ENCODE measurements at places on chromosomes 4 and X. TPM values are rescaled to one million over a fixed set of nuclear protein-coding genes. Genes with fewer than 3 reads are reported as not detected.

Gene MUC7
- total RNA-seq = not detected

GRCh38 chr4:64767547-64767946, 358.3 kb upstream of the TECRL start:
- no peak overlapping the region for H3K27ac ChIP-seq
- H3K27me3 ChIP-seq = no peaks in the 10 kb centered on the region
- no peaks in the 10 kb centered on the region for H3K36me3 ChIP-seq
- no peak for DNase-seq

- no peak overlapping the region for H3K27ac ChIP-seq
- no peaks in the 10 kb centered on the region for H3K27me3 ChIP-seq
- no peaks in the 10 kb centered on the region for H3K36me3 ChIP-seq
Measured at GRCh38 chr4:169315530-169316343, 45.0 kb upstream of the SH3RF1 start.

GRCh38 chr4:76634220-76634619, 199.2 kb downstream of the SHROOM3 start:
- H3K4me3 ChIP-seq = no peak overlapping the region
- H3K36me3 ChIP-seq = no peaks in the 10 kb centered on the region
- H3K27me3 ChIP-seq = peaks cover 3% of the 10 kb centered on the region
- H3K27ac ChIP-seq = no peak overlapping the region
- no peaks in the 10 kb centered on the region for H3K4me1 ChIP-seq

Gene HTN1
- total RNA-seq = not detected

DNA sequence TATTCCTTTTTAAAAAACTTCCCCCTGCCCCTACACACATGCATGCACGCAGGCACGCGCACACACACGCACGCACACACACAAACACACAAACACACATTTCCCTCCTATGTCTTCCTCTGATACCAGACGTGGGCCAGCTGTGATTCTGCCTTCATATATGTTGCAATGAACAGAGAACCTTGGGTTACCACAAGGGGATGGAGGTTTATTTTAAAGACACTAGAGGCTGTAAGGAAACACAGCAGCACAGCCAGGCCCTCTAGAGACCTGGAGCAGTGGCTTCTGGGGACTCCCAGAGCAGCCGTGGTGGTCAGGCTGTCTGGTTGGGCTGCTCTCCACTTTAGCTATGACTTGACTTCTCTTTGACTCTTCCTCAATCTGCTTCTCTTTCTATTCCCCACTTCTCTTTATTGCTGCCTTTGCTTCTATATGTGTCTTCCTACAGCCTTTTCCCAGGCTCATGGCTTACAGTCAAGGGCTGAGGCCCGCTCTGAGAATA, 3.2 kb upstream of the TLR10 start:
- H3K4me3 ChIP-seq = no peak overlapping the region
- H3K27me3 ChIP-seq = peaks cover 9% of the 10 kb centered on the region
- no peak for DNase-seq
- no peak overlapping the region for H3K27ac ChIP-seq

DNA sequence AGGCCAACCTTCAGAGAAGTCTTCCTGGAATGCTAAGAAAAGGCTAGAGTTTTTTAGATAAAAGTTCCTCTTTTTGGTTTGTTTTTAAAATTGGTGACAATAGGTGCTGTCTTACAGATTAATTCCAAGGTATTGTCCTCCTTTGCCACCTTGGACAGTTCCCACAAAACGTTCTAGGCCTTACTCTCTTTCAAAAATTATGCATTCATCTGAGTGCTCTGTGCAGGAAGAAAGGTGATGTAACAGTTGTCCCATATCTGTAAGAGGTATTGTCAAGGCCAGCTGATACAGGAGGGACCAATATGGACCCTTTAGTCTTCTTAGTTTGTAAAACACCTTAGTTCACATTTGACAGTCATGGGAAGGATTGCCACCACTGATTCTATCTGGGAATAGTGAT, 15.9 kb upstream of the CXCL5 start:
- no peak overlapping the region for H3K4me3 ChIP-seq
- no peaks in the 10 kb centered on the region for H3K36me3 ChIP-seq
- DNase-seq = no peak
- no peaks in the 10 kb centered on the region for H3K27me3 ChIP-seq

- H3K36me3 ChIP-seq = no peaks in the 10 kb centered on the region
- no peak overlapping the region for H3K4me3 ChIP-seq
- H3K4me1 ChIP-seq = no peaks in the 10 kb centered on the region
- no peak for DNase-seq
Measured at GRCh38 chr4:148986951-148987350, 544.7 kb upstream of the NR3C2 start.

DNA sequence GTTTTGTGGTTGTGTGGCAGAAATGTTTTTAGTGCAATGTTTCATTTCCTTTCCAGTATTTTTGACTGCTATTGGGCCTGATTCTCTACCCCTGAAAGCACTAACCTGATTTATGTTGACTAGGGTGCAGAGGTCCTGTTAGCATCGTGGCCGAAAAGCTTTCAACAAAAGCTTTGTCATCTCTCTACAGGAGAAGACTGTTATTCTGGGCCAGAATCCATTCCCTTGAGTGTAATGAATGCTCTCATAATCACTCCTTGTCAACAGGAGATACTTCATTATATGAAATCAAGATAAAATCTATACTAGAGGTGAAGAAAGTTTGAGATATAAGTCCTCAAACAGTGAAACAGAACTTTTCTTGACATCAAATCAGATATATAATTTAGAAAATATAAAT, 195.5 kb downstream of the ZNF330 start:
- H3K27me3 ChIP-seq = no peaks in the 10 kb centered on the region
- H3K36me3 ChIP-seq = no peaks in the 10 kb centered on the region
- H3K4me3 ChIP-seq = no peak overlapping the region
- no peak overlapping the region for H3K27ac ChIP-seq
- no peak for DNase-seq
- no peaks in the 10 kb centered on the region for H3K4me1 ChIP-seq

DNA sequence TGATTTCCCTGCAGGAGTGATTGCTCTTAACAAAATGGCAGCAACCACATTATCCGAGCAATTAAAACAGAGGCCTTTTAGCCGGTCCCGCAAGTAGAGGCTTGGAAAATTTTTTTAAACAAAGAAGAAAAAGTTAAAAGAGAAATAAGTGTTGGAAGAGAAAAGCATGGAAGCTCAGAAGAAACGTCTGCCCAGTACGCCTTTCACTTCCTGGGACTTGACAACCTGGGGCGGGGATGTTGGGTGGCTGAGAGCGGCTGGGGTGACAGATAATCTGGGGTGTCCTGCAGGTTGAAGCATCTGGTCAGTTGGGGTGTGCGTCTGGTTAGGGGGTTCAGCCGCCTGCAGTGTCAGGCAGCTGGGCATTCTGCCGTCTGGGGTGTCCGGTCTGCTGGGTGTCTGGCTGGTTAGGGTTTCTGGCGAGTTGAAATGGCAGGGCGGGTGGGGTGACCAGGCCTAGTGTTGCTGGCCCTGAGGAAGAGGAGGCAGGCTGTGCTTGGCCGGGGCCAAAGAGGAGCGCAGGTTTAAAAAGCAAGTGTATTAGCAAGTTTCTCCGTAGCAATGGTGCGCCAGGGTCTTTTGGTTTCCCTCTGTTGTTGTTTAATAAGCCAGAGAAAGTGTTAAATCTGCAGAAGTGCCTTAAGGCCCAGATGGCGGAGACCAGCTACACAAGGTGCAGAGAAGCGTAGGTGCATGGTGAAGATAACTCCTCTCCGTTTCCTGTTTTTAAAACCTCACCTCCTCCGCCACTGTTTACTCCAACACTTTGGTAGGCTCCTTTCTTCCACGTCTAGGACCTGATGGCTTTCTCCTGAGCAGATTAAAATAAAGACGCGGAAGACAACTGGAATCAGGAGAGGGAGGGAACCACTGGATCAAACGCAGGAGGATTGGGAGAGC, 5.6 kb downstream of the HAND2 start:
- H3K27ac ChIP-seq = peak overlapping the region; percentile 44
- H3K27me3 ChIP-seq = no peaks in the 10 kb centered on the region
- no peak for DNase-seq
- peaks cover 40% of the 10 kb centered on the region for H3K4me1 ChIP-seq
- H3K36me3 ChIP-seq = no peaks in the 10 kb centered on the region

DNA sequence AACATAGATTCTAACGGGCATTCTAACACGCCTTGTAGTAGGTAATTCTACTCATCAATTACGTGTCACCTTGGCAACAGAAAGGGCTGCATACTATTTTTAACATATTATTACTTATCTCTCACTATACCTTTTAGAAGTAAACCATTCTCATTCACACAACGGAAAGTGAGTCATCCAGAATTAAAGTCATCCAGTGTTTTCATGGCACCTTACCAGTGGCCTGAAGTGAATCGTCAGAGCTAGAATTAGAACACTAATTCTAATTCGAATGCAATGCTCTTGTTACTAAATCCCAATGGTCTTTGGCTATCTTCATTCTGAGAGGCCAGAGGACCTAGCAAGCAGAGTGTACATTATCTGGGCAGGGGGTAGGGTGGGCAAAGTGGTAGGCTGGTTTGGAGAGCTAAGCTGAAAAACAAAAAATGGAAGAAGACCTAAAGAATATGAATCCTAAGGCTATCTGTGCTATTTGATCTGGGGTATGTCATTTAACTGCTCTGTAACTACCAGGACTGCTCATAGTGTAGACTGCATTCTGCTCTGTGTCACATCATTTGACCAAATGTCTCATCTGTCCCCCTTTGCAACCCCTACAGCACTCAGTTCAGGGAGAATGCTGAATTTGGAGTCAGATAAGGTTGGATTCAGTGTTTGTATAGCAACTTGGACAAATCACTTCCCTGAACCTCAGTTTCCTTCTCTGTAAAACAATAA, 96.5 kb downstream of the HDAC8 start:
- H3K27ac ChIP-seq = no peak overlapping the region
- no peak overlapping the region for H3K4me3 ChIP-seq
- peaks cover 4% of the 10 kb centered on the region for H3K36me3 ChIP-seq
- no peaks in the 10 kb centered on the region for H3K27me3 ChIP-seq
- H3K4me1 ChIP-seq = peaks cover 3% of the 10 kb centered on the region
- no peak for DNase-seq

Gene DSPP
- not detected for total RNA-seq

Gene SLC25A14
- 14.7 TPM for total RNA-seq

- DNase-seq = peak; percentile 9
- no peaks in the 10 kb centered on the region for H3K4me1 ChIP-seq
- no peak overlapping the region for H3K4me3 ChIP-seq
- no peak overlapping the region for H3K27ac ChIP-seq
- H3K27me3 ChIP-seq = no peaks in the 10 kb centered on the region
- no peaks in the 10 kb centered on the region for H3K36me3 ChIP-seq
Measured at GRCh38 chrX:66731398-66731797, 92.5 kb upstream of the EDA2R start.

DNA sequence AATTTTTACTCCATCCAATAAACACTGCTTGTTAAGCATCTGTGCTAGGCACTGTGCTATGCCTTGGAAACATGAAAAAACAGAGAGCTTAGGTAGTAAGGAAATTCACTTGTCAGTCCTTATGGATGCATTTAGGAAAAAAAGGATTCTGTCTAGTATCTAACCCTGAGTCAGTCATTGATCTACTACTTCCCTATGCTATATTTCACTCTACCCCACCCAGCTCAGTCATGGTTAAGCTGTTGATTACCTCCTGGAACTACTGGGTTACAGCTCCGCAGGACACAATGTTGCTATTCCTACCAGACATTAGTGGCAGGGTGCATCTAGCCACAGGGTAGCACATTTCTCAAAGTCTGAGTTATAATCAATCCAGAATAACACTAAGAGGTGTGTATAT, 2.9 kb upstream of the USP53 start:
- no peaks in the 10 kb centered on the region for H3K27me3 ChIP-seq
- H3K27ac ChIP-seq = no peak overlapping the region
- DNase-seq = no peak

DNA sequence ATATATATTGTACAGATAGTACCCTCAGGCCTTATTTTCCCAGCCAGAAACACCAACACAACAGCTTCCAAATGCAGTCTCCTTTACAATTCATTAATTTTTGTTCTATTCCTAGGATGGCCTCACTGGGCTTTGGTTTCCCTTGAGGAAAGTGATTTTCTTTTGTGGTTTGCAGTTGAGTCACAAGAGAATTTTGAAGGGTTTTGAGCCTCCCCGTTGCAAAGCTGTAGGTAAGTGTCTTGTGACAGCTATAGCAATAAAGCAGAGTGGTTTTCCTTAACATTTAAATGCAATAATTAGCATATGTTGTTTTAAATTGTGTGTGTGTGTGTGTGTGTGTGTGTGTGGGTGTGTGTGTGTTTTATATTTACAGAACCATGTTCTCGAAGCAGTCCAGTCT, 54.1 kb upstream of the WDR17 start:
- H3K4me3 ChIP-seq = no peak overlapping the region
- no peak for DNase-seq
- no peak overlapping the region for H3K27ac ChIP-seq
- no peaks in the 10 kb centered on the region for H3K36me3 ChIP-seq
- no peaks in the 10 kb centered on the region for H3K27me3 ChIP-seq
- H3K4me1 ChIP-seq = no peaks in the 10 kb centered on the region

- DNase-seq = no peak
- no peaks in the 10 kb centered on the region for H3K36me3 ChIP-seq
- no peaks in the 10 kb centered on the region for H3K4me1 ChIP-seq
- H3K27me3 ChIP-seq = peaks cover 10% of the 10 kb centered on the region
- no peak overlapping the region for H3K4me3 ChIP-seq
- no peak overlapping the region for H3K27ac ChIP-seq
Measured at GRCh38 chr4:40719008-40719623, 30.6 kb upstream of the NSUN7 start.

DNA sequence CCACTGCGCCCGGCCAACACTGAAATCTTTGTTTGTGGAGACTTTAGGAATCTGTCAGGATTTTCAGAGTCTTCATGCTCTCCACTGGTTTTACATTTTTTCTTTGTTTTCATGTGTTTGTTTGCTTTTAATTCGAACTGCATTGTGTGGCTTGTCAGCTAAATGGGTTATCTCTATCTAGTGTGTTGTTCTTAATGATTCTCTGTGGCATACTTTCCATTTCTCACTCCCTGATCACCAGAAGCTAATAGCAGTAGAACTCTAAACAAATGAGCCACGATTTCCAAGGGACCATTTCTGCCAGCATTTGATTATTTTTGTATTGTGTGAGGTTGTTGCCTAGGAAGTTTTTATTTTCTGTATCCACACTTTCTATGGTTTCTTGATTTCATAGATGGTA, 352.4 kb downstream of the CAMK2D start:
- H3K4me3 ChIP-seq = no peak overlapping the region
- no peaks in the 10 kb centered on the region for H3K27me3 ChIP-seq
- H3K27ac ChIP-seq = no peak overlapping the region
- H3K36me3 ChIP-seq = no peaks in the 10 kb centered on the region
- no peaks in the 10 kb centered on the region for H3K4me1 ChIP-seq

GRCh38 chrX:16712548-16713155, at the start of gene CTPS2:
Gene CTPS2 (minus strand): TSS chrX:16712669. CDS start chrX:16702902, 9,767 bp downstream.
- H3K4me1 ChIP-seq = peaks cover 17% of the 10 kb centered on the region
- H3K36me3 ChIP-seq = peaks cover 3% of the 10 kb centered on the region
- peak within 1 kb of the TSS; percentile 69 for H3K4me3 ChIP-seq
- no peak for DNase-seq
- peak within 1 kb of the TSS; percentile 83 for H3K27ac ChIP-seq
- no peaks in the 10 kb centered on the region for H3K27me3 ChIP-seq

GRCh38 chrX:130083107-130083490, 27.2 kb downstream of the ELF4 start:
- H3K4me3 ChIP-seq = no peak overlapping the region
- peak; percentile 51 for DNase-seq
- H3K4me1 ChIP-seq = peaks cover 62% of the 10 kb centered on the region

Gene MSN
- total RNA-seq = 294 TPM

Gene SPP1
- total RNA-seq = 0.64 TPM

Gene TLR1
- 0.25 TPM for total RNA-seq

- no peaks in the 10 kb centered on the region for H3K27me3 ChIP-seq
- no peak overlapping the region for H3K27ac ChIP-seq
- no peak overlapping the region for H3K4me3 ChIP-seq
- no peak for DNase-seq
- no peaks in the 10 kb centered on the region for H3K36me3 ChIP-seq
Measured at GRCh38 chr4:189765301-189765700, 175.4 kb upstream of the FRG1 start.
